ENCODE measurements at places on chromosomes 7 and 10. TPM values are rescaled to one million over a fixed set of nuclear protein-coding genes. Genes with fewer than 3 reads are reported as not detected.

- DNase-seq: no peak
Measured at GRCh38 chr10:269440-270074, 134.3 kb downstream of the ZMYND11 start.

- peak; percentile 43 for DNase-seq
Measured at GRCh38 chr10:129057856-129058663, 409.0 kb upstream of the MGMT start.

DNA sequence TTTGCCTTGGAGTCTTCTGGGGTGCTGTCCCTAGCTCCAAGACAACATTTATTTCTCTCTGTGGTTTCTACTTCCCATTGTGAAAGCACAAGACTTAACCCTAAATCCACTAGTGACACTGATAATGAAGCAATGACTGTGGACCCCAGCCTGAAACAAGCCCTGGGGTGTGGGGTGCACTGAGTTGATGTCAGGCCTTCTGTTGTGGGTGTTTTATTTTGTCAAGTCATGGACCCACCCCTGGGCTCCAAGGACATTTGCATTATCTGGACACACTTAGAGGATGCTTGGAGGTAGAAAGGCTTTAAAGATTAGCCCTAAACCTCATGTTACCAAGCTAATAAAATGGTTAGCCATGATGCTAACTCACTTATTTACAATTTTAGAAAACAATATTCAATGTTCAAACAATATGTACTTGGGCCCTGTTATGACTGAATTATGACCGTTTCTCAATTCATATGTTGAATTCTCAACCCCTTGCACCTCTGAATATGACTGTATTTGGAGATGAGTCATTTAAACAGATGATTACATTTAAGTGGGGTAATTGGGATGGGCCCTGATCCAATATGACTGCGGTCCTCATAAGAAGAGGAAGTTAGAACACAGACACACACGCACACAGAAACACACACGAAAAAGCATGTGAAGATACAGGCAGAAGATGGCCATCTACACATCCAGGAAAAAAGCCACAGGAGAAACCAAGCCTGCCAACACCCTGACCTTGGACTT lies 137.2 kb upstream of the IGFBP3 start:
- no peak for DNase-seq

GRCh38 chr10:53071505-53072125 lies 299.0 kb upstream of the MBL2 start:
- DNase-seq: no peak

DNA sequence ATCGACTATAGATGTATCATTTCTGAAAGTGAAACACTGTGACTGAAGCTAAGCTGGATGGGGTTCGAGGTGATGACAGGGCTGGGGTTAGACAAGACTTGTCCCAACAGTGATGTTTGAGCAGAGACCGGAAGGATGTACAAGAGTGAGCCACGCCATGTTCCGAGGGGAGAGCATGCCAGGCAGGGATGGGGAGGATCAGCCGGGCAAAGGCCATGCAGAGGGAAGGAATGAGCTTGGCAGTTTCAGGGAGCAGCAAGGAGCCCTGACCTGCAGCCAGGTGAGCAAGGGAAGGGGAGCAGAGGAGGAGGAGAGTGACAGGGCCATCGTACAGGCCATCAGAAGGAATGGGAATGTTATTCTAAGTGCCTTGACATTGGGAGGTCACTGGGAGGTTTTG lies 114.9 kb upstream of the GPR26 start:
- no peak for DNase-seq

DNA sequence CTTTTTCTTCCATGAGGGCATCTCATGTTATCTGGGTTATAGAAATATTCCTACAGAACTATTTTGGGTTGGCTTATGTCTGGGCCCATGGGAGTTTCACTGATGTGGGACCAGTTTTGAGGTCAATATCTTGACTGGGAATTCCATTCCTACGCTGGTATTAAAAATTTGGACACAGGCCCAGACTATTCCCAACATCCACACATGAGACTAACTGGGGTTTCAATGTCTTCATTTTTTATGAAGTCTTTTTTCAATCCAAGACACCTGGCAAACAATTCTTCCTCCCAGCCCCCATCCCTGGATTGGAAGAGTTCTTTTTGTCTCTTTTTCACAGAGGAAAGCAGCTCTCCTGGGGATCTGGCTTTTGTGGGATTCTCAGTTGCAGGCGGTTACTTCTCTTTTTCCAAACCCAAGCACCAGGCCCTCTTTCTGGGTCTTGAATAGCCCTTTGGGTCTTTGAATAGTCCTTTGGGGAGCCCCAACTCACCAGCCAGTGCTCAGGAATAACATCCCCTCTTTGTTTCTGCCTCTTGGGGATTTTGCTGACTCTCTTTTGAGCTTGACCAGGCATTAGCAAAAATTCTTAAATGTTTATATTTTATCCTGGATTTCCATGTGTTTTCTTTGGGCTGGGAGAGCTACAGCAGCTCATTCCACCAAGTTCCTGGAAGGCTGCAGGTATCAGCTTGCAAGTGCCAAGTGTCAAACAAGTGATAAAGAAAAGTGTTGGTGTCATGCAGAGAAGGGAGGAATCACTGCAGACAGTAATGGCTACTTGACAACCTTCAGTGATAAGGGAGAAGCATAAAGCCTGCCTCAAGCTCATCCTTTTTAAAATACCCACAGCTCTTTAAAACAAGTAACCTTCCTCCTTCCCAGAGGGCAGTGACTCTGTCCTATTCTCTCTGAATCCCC lies 234.3 kb downstream of the ADAM12 start:
- DNase-seq: no peak

DNA sequence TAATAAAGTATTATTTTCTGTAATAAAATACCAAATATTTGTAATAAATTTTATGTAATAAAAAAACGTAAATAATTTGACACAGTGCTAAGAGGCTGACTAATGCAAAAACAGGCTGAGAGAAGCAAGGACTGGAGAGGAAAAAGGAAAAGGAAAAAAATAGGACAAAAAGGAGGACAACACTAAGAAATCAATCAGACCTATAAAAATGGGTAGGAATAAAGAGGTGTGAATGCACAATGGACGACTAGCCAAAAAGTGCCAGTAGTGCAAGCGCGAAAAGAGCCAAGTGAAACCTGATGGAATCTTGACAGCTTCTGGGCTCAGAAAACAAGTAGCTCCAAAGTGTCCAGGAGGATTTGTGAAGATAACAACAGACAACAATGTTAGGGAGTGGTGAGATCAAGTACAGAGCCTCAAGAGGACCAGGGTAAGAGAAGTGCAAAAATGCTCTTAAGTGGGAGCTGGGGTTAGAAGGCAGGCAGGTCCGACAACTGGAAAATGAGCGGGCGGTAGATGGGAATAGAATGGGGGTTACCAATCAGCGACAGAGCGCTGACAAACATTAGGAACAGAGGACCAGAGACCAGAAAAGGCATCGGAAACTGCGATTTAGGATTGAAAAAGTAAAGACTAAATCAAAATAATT lies 1.2 kb downstream of the BRAF start:
- no peak for DNase-seq

GRCh38 chr10:17675638-17676037 lies 31.7 kb downstream of the STAM start:
- no peak for DNase-seq

DNA sequence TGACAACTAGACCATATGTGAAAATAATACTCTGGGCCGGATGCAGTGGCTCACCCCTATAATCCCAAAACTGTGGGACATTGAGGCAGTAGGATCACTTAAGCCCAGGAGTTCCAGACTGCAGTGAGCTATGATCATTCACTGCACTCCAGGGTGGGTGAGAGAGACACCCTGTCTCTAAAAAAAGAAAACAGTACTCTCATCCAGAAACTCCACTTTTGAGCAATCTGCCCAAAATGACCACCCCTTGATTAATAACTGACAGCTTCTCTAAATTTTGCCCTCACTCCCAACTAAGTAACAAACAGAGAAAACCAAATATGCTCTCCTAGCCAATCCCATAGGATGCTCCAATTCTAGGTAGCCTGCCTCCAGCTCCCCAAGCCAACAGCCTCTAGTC lies 62.5 kb upstream of the AKR1E2 start:
- DNase-seq: no peak

ANKIB1 gene
- total RNA-seq: 54.2 TPM

TUBAL3 gene
- total RNA-seq: not detected

DNA sequence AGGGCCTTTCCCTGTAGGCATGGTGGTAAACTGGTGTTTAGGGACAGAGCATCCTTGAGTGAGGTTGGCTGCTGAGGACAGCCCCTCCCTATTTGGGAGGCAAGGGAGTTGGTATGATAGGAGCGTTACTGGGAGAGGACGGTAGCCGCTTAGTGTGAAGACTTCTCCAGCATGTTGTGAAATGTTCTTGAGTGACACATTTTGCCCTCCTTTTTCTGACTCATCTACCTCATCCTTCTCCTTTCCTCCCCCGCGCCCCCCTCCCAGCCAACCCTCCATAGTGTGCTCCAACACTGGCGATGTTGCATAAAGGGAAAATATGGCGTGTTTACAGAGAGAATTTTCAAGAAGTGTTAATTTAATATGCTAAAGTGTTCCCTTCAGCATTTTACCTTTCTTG lies 645.0 kb upstream of the GALNT17 start:
- no peak for DNase-seq

GRCh38 chr7:3154881-3155494 lies 111.3 kb upstream of the CARD11 start:
- DNase-seq: no peak

DNA sequence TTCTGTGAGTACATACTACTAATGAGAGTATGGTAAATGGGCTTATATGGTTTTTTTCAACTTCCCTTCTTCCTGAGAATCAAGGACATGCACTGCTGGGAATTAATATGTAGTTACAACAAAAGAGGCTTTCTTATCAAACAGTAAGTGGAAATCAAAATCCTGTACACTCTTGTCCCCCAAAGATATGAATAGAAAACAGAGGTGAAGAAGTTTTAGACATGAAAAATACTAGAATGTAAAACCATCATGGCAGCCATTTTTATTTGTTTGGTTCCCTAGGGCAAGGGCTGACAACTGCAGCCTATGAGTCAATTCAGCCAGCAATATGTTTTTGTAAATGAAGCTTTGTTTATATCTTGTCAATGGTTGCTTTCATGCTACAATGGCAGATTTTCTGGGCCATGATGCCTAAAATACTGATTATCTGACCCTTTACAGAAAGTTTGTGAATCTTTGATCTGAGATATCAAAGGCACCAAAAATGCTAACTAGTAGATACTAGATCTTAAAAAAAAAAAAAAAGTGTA lies 422.4 kb downstream of the PARD3 start:
- DNase-seq: no peak

DNA sequence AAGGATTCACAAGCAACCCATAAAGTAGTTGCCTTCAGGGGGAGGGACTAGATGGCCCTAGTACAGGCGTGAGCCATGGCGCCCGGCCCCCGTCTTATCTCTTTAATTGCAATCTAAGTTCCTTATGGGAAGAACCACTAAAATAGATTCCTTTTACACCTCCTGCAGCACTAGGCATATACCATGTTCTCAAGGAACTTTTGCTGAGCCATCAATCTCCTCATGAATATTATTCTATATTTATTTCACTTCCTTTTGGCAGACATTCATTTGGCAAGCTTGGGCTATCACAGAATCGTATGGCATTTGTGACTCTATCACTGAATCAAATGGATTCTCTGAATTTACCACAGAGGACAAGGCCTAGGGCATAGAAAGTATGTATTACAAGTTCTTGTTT lies 14.8 kb upstream of the DNAJC12 start:
- DNase-seq: no peak

- no peak for DNase-seq
Measured at GRCh38 chr7:116139007-116139406, 71.3 kb upstream of the TES start.

DNA sequence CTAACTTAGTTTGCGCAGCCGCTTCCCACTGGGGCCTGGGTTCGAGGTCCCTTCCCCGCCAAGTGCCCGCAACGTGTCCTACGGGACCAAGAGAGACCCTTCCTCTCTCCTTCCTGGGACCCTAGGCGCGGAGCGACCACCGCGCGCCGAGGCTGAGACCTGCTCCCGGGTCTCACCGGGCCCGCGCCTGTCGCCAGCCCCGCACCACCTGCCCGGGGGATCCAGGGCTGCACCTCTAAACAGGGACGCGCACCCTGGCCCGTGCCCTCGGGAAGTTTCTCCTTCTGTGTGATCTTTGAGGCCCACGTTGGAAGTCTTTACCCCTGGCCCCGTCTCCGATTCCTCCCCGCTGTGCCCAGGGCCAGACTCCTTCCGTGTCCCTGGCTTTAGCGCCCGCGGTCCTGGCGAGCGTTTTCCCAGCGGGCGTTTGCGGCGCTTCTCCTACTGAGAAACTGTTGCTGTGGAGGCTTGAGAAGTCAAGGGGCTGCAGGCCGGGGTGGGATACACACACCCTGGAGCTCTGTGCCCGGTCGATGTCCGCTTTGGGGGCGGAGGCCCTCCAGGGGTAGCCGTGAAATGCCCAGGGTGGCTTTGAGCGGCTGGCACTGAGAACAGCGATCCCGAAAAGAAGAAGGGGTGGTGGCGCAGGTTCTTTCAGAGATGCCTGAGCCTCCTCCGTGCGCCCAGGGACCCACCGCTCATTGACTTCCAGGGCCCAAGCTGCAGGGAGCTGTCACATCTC lies 575 bp downstream of the PLPP4 start:
- no peak for DNase-seq

ASIC3 gene
- 3.3 TPM for total RNA-seq

RASA4 gene
- total RNA-seq: 16.2 TPM

- no peak for DNase-seq
Measured at GRCh38 chr10:18109341-18109870, 30.8 kb upstream of the CACNB2 start.

DNA sequence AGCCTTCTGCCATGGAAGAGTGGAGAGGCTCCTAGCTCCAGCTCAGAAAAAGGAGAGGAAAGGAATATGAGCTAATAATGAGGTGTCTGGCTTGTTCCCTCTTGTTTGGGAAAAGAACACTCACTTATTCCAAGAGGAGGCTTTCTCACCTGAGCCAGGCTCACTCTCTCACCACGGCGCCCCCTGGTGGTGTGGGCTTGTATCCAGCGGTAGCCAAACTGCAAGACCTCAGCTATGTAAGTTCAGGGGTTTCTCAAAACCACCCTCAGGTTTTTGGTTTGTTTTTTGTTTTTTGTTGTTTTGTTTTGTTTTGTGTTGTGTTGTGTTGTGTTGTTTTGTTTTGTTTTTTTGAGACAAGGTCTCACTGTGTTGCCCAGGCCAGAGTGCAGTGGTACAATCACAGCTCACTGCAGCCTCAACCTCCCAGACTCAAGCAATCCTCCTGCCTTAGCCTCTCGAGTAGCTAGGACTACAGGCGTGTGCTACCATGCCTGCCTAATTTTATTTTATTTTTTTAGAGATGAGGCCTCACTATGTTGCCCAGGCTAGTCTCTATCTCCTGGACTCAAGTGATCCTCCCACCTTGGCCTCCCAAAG lies 124.0 kb downstream of the TMEM130 start:
- peak; percentile 72 for DNase-seq

- DNase-seq: no peak
Measured at GRCh38 chr10:119275085-119275484, 67.7 kb downstream of the GRK5 start.

All from breast epithelium (tissue), 4 donors.